ENCODE measurements at places on chromosomes 3 and 15.

DNA sequence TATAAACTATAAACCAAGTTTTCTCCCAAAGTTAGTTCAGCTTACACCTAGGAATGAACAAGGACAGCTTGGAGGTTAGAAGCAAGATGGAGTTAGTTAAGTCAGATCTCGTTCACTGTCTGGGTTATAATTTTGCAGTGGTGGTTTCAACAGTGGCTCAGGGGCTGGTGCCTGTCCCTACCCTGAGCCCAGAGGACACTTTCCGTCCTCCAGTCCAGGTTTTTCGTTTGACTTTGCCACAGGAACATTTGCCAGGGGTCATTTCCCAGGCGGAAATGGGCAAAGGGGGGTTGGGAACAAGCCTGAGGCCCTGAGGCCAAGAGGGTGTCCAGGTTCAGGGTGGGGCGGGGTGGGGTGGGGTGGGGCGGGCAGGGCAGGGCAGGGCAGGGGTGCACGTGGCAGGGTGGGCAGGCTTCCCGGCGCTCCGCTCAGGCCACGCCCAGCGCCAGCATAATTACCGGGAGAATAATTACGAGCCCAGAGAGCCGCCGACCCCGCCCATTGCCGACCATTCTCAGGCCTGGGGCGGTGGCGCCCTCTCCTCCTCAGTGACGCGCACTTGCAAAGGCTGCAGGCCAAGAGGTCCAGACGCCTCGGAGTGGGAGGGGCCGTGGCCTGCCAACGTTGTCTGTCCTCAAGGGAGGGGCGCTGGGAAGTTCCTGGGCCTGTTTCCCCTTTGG, 70.4 kb downstream of the KLF13 start:
- peak; percentile 44 for DNase-seq

DNA sequence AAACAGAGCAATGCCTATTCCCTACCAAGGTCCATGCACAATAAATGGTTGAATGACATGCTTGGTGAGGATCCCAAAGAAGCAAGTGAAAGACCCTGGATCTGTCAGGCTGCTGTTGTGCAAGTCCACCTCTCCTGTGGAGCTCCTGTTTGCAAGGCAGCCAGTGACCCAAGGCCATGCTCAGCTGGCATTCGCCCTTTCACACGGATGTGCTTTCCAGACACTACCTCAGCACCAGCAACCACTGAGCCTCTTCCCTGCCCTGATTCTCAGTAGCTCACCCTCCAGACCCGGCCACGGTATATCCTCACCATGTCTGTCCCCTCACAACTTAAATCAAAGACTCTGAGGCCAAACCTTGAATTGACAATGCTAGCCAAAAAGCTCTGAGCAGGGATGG, 23.3 kb downstream of the WWTR1 start:
- DNase-seq = no peak

GRCh38 chr3:65776494-65776893, 262.2 kb downstream of the MAGI1 start:
- DNase-seq = peak; percentile 48

DNA sequence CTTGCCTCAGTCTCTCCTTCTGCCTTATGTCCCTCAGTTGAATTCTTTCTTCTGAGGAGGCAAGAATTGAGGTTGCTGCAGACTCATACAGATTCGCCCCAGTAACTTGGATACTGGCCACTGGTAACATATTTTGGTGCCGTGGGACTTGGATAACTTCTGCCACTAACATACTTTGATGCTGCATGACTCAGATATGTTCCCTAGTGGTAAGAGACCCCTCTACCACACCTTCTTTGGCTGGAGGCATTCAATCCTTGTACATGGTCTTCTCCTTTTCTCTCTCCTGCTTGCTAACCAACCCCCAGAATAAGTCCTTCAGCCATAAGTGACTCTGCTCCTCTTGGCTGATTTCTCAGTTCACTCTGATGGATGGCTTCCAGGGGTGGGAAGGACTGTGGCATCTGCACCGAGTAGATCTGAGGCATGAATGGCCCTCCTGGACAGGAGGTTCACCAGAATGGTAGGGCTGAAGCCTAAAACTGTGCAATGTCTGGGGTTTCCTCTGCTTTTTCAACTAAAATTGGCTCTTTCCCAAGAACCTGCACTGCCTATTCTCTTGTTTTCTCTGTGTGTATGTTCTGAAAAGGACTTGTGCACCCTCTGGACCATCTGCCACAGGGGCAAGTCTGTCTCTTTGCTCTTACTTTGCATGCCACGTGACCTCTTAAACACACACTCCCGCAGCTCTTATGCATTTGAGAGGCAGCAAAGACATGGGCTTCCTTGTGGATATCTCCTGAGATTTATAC, 55.5 kb upstream of the FSTL1 start:
- DNase-seq = no peak

DNA sequence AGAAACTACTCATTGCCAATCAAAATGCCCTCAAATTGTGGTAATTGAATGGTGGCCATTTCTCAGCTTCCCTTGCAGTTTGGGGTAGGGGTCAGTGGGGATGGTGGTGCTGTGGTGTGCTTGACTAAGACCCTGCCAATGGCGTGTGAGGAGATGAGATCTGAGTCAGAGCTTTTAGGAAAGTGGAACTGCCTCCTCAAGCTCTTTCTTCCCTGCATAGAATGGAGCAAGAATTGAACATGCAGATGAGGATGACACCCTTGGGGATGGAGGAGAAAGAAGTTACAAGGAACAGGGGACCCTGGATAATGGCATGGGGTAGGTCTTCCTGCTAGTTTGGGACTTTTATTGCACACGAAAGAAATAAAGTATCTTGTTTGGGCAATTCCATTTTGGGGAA, 188.0 kb downstream of the PEX5L start:
- no peak for DNase-seq

Data from GM04504 (cell line).